NCI-H460 (cell line): ENCODE measurements at places on chromosomes 7 and 10. TPM values are rescaled to one million over a fixed set of nuclear protein-coding genes. Genes with fewer than 3 reads are reported as not detected.

SCD gene
- total RNA-seq, result 163 and 165 TPM in 2 replicates

PMS2 gene
- 20.4 and 24.8 TPM in 2 replicates for total RNA-seq

ABI1 gene
- 28.2 and 28.5 TPM in 2 replicates for total RNA-seq

PLAU gene
- 9.5 and 10.3 TPM in 2 replicates for total RNA-seq

MORN4 gene
- total RNA-seq, result 13.3 and 19.5 TPM in 2 replicates

SCIN gene
- total RNA-seq, result not detected in 2 replicates

ANKRD7 gene
- 0.64 and 0.66 TPM in 2 replicates for total RNA-seq

EFCAB10 gene
- total RNA-seq, result 2.9 and 3.6 TPM in 2 replicates

SLC13A1 gene
- not detected in 2 replicates for total RNA-seq

TYW1 gene
- 18.7 and 25.9 TPM in 2 replicates for total RNA-seq

PRSS37 gene
- total RNA-seq, result not detected in 2 replicates

CUBN gene
- 0.58 and 0.67 TPM in 2 replicates for total RNA-seq

LIMK1 gene
- 24.3 and 24.5 TPM in 2 replicates for total RNA-seq

IDI1 gene
- total RNA-seq, result 23.9 and 28.3 TPM in 2 replicates

GJD4 gene
- not detected in 2 replicates for total RNA-seq

NPY4R gene
- not detected in 2 replicates for total RNA-seq

PDE1C gene
- 46.5 and 48.7 TPM in 2 replicates for total RNA-seq

STEAP4 gene
- 0.10 and 0.29 TPM in 2 replicates for total RNA-seq

ACHE gene
- 0.17 and 0.27 TPM in 2 replicates for total RNA-seq

PRKG1 gene
- 0.81 and 1.0 TPM in 2 replicates for total RNA-seq

HTR7 gene
- total RNA-seq, result 1.0 and 1.2 TPM in 2 replicates

RGR gene
- total RNA-seq, result not detected in 2 replicates

ING3 gene
- total RNA-seq, result 13.9 and 17.4 TPM in 2 replicates

NODAL gene
- total RNA-seq, result not detected in 2 replicates

PDCD4 gene
- 71.5 and 82.1 TPM in 2 replicates for total RNA-seq

HMX3 gene
- total RNA-seq, result 3.9 and 5.3 TPM in 2 replicates

LIPN gene
- not detected in 2 replicates for total RNA-seq

NDUFB8 gene
- 433 and 456 TPM in 2 replicates for total RNA-seq

ZP3 gene
- total RNA-seq, result 14.7 and 20.2 TPM in 2 replicates
